ENCODE measurements at places on chromosomes 16 and 17.
A peak's percentile ranks its signal among the peaks of the same experiment; 100 is the strongest.

DNA sequence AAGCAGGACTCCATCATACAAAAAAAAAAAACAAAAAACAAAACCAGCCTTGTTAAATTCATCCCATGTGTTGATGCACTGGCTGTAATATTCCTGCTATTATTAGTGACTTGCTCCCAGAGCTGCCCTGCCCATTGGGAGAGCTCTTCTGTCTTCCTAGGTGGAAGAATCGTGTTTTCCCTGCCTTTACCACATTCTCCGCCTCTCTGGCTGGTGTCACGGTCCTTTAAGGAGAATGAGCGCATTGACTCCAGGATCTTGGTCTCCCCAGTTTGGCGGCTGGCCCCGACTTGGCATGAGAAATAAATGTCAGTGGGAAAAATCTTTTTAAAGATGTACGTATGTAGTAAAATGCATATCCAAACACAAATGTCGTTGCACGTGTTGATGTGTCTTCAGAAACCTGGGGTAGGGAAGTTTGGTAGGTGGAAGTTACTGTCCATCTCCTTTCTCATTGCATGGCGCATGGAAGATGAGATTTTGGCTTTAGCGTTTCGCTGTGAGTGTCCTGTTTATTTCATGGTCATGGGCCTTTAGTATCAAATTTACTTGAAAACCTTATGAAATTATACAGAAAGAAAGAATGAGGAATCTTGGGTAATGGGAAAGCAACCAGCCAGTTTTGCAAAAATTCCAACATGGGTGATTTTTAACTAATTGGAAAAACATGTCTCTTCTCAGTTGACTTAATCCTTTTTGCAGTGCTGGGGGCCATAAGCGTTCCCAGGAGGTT lies 15.5 kb downstream of the RMI2 start:
- DNase-seq: no peak

DNA sequence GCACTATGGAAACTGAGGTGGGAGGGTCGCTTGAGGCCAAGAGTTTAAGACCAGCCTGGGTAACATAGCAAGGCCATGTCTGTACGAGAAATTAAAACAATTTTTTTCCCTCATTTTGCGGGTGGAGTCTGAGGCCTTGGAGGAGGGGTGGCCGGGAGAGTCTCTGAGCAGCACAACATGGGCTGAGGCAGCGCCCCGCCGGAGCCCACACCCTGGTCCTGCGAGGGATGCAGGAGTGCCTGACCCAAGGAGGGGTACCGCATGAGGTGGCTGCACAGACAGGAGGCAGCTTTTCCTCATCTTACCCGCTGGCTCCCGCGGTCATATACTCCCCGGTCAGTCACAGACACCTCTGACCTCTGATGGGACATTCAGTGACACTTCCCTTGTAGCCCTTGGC lies 67.7 kb downstream of the MSI2 start:
- DNase-seq: no peak

DNA sequence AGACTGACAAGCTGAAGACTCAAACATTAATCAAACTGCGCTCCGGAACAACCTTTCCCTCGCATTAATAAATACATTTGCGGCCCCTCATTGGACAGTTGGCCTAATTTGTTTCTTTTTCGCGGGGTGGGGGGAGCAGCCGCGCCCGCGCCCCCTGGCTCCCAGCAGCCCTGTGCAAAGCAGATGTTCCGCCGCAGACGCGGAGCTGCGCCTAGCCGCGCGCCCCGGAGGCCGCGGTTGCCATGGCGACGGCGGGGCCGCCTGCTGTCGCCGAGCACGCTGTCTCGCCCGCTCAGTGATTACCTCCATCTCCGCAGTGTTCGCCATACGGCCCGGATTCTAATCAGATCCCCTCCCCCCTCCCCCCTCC lies 25.5 kb downstream of the COPZ2 start:
- peak; percentile 71 for DNase-seq

DNA sequence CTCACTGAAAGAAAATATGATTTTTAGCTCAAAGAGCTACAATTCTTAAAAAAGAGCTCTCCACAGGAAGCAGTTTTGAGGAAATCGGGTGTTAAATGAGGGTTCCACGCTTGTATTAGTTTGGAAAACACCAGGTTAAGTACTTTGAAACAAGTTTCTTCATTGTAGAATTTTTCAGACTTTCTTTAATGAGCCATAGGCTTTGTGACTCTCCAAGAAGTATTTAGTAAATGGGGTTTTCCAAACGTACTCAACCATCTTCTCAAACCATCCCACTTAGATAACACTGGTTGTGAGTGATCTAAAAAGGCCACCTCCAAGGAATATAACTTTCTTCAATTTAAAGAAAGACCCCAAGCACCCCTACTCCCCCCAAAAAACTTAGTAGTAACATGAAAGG lies 2.7 kb downstream of the ULK2 start:
- no peak for DNase-seq

GRCh38 chr17:81397314-81398175 lies 2.3 kb downstream of the BAHCC1 start:
- DNase-seq: peak; percentile 50

DNA sequence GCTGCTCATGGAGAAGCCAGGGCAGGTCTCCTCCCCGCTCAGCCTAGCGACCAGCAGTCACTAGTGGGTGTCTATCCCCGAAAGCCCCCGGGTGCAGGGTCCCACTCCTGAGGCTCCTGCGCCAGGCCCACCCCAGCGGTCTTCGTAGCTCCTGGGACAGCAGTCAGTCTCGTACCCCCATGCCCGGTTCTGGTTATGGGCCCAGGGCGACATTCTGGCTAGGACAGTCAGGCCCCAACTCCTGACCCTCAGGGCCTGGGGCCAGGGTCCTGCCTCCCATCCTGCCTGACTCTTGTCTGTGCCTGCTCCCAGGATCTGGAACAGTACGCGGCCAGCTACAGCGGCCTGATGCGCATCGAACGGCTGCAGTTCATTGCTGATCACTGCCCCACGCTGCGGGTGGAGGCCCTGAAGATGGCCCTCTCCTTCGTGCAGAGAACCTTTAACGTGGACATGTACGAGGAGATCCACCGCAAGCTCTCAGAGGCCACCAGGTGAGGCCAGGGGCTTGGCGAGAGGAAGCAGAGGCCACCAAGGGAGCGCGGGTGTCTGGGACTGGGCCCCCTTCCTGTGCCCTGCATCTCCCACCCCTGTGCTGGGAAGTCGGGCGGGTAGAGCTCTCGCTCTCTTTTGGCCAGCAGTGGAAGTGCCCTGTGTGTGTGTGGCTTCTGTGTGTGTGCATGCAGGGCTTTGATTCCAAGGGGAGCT lies 2.0 kb downstream of the GPS1 start:
- DNase-seq: no peak

DNA sequence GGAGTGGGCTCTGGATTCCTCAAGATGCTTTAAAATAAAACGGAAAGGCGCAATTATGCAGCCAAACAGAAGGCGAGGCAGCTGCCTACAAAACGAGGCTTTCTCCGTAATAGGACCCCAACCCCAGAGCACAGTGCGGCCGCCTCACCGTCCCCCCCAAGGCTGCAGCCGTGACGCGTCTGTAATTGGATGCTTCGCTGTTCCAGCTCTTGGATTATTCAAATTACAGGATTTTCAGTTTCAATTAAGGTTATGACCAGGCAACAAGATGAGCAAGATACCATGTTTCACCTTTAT lies 37.3 kb upstream of the ABR start:
- no peak for DNase-seq

DNA sequence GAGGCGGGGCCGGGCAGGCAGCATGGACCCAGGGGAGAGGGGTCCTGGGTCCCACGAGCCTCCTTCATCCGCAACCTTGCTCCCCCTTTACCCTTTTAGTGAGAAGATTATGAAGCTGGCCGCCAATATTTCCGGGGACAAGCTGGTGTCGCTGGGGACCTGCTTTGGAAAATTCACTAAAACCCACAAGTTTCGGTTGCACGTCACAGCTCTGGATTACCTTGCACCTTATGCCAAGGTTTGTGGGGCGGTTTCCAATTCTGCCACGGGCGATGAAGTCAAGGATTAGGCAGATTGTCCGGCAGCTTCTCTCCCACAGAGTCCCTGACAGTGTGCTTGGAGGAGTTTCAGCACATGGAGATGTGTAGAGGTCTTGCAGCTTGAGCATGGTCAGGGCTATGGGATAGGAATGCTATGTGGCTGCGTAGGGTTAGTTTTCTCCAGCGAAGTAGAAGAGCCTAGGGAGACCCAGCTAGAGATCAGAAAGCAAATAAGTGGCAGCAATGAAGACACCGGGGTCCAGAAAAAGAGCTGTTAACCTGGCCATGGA lies 598 bp downstream of the NIP7 start:
- peak; percentile 51 for DNase-seq

DNA sequence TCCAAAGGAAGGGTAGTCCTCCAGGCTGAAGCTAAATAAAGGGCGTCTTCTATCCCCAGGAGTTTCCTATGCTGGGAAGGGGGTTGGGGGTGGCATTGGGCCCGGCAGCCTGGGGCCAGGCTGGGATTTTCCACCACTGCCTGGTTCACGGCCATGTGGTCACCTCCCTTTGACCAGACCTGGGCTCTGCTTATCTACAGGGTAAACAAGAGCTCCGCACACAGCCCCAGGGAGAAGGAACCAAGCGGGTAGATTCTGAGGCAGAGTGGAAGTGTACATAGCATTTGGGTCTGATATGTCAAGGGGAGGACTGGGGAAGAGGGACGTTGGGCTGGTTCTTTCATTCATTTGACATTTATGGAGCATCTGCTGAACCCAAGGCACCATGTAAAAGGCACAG lies 27.2 kb upstream of the TMEM220 start:
- DNase-seq: no peak

DNA sequence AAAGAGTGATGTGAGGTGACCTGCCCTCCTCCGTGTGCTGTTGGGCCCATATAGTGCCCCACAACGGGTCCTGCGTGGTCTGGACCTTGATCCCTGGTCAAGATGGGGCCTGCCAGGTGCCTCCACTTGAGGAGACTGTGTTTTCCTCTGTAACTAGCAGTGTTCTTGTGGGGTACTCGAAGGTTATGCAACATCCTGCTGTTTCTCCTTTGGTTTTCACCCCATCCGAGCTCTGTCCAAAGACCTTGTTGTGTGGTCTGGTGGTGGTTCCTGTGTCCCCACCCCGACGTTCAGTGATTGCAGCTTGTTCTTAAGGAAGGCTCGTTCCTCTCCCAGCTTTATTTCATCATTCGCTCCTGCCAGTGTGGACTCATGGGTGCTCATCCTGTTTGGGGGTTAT lies 38.7 kb upstream of the ZNF750 start:
- no peak for DNase-seq

DNA sequence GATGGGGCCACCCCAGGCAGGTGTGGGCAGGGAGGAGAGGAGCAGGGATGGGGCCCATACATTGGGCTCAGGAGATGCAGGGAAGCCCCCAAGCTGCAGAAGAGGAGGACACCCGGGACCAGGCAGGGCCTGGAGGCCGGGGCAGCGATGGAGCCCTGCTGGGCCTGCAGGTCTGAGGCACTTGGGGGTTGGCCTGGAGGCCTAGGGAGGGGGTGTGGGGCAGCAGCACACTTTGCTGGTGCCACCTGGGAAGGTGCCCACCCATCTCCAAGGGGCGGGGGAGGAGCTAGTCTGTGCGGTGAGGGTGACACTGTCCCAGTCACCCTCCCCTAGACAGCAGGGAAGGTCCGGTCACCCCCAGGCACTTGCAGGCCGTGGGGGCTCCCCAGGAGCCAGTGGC lies 6.4 kb upstream of the CCDC57 start:
- no peak for DNase-seq

GRCh38 chr16:24214992-24215391 lies 41.1 kb upstream of the CACNG3 start:
- DNase-seq: no peak

DNA sequence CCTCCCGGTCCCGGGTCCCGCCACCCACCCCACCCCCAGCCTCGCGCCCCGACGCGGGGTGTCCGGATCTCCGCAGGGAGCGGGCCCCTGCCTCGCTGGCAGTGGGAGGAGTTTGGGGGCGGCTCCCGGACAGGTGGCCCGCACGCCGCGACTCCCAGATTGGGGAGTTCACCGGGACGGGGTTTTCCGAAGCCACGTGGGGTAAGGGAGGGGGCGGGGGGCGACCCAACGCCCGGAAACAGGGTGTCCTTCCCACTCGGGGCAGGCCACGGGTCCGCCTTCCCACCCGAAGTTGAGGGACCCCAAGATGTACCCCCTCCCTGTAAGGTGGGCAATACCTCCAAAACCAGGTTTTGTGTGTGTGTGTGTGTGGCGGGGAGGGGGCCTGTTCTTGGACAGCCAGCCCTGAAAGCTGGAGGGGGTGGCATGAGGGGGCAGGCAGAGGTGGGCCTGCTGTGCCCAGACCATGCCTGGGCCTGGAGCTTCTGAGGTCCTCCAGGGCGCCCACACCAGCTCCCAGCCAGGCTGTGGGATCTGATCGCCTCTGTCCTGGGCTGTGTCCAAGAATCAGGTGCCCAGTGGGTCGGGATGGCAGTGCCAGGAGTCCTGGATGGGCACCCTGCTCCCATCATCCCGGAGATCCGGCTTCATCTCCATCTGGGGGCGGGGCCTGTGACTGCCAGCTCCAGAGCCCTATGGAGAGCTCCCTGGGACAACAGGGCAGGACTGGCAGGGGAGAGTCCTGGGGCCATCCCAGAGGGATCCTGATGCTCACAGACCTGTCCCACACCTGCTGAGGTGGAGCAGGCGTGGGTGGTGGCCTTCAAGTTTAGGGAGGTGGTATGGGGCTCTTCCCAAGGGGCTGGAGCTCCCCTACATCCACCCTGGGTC lies 767 bp downstream of the SYNGR2 start:
- DNase-seq: peak; percentile 66

GRCh38 chr16:24348545-24349290 lies 92.6 kb downstream of the CACNG3 start:
- DNase-seq: no peak

GRCh38 chr17:14334276-14334840 lies 33.5 kb downstream of the HS3ST3B1 start:
- no peak for DNase-seq

- no peak for DNase-seq
Observed at GRCh38 chr17:73003487-73003886, 89.0 kb downstream of the SLC39A11 start.
